ENCODE measurements at places on chromosomes 2 and 18.

DNA sequence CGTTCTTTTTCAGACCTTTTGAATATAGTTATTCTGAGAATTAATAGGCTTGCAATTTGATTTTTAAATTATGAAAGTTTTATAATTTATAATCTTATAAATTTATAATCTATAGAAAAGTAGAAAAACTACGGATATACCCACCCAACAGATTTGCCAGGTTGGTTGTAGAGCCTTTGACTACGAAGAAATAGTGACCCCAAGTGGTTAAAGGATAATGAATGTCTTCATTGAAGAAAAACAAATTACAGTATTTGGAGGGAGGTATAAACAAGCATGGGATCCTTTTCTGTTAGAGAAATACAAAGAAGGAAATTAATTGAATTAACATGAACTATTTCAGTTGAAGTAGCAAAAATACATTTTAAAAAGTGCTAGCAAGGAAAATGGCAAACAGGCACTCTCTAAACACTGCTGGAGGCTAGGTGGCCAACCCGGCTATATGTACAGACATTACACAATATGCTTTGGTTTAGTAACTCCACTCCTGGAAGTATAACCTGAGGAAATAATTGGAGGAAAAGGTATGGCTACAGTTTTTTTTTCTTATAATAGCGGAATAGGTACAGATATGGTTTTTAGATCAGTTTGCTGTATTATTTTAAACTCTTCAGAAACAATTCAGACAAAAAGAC is 110.9 kb downstream of the MIB1 start:
- DNase-seq: no peak

- DNase-seq: no peak
Observed at GRCh38 chr2:233816334-233816733, 38.0 kb downstream of the HJURP start.

GRCh38 chr2:3172265-3172935 is 205.2 kb downstream of the EIPR1 start:
- DNase-seq: no peak

DNA sequence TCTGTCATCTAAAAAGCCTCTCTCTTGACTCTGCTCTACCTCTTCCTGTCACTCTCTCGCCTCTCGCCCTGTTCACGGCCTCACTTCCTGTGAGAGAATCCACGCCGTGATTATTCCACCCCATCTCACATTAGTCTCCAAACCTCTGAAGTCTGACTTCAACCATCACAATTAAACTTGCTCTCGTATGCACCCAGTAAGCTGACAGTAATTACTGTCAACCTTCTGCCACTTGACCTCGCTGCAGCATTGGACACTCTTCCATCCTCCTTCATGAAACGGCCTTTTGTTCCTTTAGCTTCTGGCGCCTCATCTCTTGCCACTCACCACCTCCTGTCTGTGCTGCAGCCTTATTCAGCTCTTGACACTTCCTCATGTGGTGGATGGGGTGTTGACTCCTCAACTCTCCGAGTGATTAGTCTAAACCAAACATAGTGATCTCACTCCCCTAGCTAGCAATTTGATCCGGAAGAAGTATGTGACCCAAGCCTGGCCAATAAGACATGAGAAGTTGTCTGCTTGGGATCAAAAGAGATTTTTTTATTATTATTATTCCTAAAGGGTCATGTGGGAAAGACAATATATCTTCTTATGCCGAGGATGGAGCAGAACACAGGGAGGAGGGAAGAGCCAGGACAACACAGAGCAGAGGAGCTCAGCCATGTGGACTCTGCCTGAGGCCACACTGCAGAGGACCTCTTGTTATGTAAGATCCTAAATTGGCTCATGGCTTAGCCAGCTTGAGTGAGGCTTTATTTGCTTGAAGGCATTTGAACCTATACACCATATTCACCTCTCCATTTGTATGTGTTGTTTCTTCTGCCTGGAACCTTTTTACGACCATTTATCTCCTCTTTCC is 38.4 kb upstream of the MYO1B start:
- DNase-seq: no peak

- no peak for DNase-seq
Observed at GRCh38 chr2:212979799-212980198, 171.6 kb downstream of the IKZF2 start.

GRCh38 chr2:118814368-118814767 is 33.1 kb downstream of the EN1 start:
- DNase-seq: no peak

GRCh38 chr2:25545899-25546298 is 127.5 kb downstream of the DTNB start:
- DNase-seq: no peak

DNA sequence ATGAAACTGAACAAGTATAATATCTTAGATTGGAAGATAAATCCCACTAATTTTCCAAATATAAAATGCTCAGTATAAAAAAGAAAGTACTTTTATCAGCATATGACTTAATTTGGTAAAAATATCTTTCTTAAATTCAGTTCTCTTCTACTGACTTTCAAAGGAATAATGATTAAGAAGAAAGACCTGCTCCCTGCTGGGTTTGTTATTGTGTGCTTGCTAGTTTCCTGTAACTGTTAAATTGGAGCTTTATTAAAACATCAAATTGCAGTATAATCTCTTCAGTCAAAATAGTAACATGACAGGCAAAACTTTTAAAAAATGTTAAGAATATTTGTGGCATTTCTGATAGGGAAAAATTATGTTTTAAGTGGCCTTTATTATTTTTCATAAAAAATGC is 1317.4 kb upstream of the CDH2 start:
- no peak for DNase-seq

DNA sequence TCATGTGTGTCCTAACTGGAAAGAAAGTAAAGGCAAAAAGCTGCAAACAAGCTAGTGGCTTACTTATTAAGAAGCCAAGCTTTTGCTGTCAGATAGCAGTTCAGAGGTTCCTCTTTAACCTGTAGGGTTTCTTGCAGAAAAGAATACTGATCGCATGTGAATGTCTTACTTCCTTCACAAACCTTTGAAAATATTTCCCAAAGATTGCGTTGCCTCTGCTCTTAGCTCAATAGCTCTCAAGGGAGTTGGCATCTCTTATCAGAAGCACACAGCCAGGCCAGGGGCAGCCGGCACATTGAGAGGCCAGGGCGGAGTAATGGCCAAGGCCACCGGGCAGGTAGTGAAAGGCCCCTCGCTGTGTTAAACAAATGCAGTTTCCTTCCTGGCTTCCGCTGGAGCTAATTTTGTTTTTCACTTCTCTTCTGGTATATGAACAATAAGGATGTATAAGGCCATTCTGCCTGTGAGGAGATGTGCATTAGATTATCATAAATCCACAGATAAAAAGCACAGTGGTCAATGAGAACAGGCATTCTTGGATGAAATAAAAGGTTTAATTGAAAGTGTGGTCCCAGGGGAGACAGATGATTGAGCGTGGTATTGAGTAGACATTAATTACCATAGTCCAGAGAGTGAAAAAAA is 542.4 kb upstream of the NRP2 start:
- no peak for DNase-seq

DNA sequence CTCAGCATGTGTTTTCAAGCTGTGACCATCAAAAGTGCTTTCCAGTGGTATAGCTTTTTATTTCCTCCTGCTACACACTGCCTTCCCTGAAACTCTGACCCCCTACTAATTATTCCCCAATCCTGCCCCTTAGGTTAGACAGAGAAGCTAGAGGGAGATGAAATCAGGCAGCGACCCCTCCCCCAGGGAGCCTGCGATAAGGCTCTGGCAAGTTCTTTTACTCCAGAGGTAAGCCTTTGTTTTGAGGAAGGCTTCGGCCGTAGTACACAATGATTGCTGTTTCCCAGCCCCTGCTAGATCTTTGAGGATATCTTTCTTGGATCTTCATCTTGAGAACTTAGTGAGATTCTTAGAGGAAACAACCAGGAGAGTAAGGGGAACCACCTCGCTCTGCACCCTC is 33.5 kb upstream of the NOL4 start:
- no peak for DNase-seq

DNA sequence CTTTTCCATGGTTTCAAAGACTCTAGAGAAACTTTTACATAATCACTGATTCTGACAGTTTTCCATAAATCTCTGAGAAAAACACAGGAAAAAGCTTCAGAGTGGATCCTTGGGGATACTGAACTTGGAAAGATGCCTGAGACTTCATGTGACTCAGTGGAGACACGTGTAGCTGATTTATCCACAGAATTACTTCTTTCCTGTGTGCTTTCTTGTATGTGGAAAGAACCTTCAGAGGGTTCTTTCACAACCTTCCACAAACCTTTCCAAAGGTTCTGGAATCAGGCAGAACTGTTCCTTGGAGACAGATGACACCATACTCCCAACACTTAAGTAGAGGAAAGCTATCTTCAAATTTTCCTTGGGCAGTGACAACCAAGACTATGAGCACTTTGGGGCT is 207.2 kb downstream of the RND3 start:
- DNase-seq: no peak

GRCh38 chr2:20584045-20584398 is 66.9 kb downstream of the HS1BP3 start:
- DNase-seq: no peak

GRCh38 chr18:7632152-7633098 is 65.3 kb downstream of the PTPRM start:
- DNase-seq: no peak

DNA sequence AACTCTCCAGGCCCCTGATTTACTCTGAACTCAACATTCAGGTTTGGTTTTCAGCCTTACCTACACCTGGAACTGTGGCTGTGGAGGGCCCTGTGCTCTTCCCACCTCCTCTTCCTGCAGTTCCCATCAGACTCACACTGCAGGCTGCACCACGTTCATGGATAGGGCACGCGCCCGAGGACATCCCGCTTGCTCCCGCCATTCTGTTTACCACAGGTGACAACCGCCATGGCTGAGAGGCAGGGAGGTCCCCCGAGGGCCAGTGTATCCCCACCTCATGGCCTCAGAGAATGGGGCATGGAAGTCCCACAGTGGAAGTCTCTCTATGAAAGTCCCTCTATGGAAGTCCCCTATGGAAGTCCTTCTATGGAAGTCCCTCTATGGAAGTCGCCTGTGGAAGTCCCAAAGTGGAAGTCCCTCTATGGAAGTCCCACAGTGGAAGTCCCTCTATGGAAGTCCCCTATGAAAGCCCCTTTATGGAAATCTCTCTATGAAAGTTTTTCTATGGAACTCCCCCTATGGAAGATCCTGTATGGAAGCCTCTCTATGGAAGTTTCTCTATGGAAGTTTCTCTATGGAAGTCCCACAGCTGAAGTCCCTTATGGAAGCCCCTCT is 358.4 kb upstream of the SALL3 start:
- DNase-seq: no peak

DNA sequence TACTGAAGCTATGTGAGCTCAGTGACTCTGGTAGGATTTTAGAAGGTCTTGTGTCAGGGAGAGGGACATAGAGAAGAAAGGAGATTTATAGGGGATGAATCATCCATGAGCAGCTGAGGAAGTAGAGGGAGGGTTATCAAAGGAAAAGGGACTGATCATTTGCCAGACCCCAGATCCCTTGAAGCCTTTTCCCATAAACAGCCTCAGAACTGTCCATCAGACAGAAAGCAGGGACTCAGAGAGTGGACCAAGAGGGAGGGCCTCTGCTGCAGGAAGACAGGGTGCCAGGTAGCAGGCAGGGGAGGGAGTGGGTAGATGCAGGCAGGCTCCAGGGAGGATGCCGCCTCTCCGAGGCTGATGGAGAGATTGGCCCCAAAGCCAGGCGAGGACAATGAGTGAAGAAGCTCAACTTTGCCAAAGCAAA is 133.9 kb downstream of the TNS1 start:
- no peak for DNase-seq

DNA sequence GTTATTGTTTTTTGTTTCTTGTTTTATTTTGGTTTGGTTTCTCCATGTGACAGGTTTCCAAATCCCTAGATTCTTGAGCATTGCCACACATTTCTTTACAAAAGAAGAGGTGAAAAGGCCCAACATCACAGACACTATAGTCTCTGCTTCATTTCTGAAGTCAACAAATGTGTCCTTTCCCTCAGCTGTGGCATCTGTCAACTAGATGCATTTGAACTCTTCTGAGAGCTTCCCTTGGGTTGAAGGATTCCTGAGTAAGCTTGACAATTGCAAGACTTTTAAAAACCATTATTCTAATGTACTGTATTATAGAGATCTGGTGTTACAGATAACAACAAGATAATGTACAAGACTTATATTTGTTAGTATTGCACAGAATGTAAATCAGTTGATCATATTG is 703.3 kb upstream of the PKDCC start:
- DNase-seq: no peak

GRCh38 chr2:200767111-200767885 is 44.4 kb upstream of the BZW1 start:
- no peak for DNase-seq

DNA sequence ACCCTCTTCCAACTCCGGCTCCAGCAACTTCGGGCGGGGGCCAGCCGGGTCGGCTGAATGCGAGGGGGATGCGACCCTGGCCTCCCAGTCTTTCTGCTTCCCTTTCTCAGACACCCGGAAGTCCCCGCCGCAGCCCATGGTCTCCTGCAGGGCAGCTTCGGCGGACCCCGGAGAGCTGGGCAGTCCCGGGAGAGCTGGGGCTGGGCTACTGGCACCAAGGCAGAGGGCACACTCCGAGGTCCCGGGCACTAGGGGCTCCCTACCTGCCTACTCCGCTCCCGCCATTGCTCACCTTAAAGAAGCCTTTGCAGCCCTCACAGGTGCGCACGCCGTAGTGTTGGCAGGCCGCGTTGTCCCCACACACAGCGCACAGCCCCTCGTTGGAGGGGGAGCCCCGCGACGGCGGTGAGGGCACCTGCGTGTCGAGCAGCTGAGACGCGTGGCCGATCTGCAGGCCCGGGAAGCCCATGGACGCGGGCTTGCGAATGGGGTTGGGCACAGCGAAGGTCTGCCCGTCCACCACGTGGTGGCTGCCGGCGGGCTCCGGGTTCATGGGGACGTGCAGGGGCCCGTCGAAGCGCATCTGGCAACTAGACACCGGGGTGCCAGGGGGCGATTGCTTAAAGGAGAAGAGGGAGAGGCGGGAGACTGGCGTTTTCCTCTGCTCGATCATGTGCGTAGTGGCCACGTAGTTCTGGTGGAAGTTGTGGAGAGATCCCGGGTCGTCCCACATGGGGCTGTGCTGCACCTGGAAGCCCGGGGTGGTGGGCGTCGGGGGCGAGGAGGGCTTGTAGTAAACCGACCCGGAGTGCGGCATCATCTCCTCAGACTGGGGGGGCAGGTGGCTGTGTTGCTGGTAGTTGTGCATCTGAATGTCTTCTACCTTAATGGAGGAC is 3.2 kb downstream of the NR4A2 start:
- DNase-seq: no peak

DNA sequence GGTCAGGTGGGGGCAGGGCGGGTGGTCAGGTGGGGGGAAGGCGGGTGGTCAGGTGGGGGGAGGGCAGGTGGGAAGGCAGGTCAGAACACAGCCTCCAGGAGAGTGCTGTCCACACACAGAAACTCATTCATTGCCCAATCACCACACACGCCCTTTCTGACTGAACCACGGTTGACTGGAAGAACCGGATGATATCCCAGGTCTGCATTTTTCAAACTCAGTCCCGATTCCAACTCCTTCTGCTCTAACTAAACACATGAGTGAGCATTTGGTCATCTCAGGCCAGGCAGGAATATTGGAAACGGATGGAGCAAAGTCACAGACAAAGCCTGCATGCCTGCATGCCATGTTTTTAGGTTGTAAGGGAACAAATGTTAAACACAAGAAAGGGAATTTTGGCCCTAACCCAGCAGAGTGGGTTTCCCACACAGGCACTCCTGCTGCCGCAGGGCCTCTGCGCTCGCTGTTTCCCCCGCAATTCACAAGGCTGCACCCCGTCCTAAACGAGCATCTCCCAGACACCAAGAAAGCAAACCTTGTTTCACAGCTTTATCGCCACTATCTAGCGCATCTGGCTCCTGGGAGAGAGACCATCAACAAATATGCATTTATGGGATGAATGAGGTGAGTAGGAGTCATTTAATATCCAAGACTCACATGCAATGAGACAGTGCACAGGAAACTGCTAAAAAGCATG is 100.1 kb downstream of the ZNF516 start:
- DNase-seq: no peak

- DNase-seq: no peak
Observed at GRCh38 chr2:151670346-151670745, 63.9 kb downstream of the NEB start.
